ENCODE measurements at places on chromosomes 12 and 14. TPM values are rescaled to one million over a fixed set of nuclear protein-coding genes. Genes with fewer than 3 reads are reported as not detected.

The CLEC1B gene
- not detected for total RNA-seq

- no peaks in the 10 kb centered on the region for H3K36me3 ChIP-seq
- DNase-seq: no peak
- no peak overlapping the region for H3K4me3 ChIP-seq
- no peaks in the 10 kb centered on the region for H3K27me3 ChIP-seq
These were observed 1210.6 kb downstream of the TMEM121 start for GRCh38 chr14:106737021-106737420.

The KIF5A gene
- 0.08 TPM for total RNA-seq

DNA sequence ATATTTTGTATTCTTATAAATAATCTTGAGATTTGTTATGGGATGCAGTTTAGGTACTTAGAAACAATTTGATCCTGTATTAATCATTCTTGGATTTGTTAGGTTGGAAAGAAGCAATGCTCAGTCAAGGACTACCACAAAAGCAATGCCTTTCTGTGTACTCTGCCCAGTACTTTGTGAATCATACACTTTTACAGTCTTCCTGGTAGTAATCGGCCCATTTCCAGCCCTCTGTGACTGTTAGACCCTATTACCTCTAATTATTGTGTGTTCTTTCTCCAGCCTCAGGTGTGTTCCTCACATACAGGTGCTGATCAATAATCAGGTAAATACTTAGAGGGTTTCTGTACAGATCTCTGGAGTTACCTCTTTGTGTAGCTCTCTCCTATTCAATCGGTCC, 609.0 kb downstream of the KCNH5 start:
- no peak overlapping the region for H3K4me3 ChIP-seq
- H3K27ac ChIP-seq: no peak overlapping the region
- no peaks in the 10 kb centered on the region for H3K36me3 ChIP-seq
- DNase-seq: no peak
- no peaks in the 10 kb centered on the region for H3K4me1 ChIP-seq
- no peaks in the 10 kb centered on the region for H3K27me3 ChIP-seq

The GNG2 gene
- 8.1 TPM for total RNA-seq

DNA sequence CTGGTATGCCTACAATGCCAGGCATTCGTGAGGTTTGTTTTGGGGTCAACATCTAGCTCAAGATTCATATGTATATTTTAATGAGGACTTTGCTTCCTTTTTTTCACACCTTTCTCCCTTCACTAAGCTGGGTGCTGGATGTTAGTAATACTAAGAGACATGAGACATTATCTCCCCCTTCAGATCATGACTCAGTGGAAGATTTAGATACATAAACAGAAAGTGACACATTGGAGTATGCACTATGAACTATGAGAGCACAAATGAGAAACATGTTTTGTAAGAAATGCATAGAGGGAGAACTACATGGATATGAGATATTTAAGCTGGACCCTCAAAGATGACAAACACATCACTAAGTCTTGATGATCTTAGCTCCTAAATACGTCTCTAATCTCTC, 286.3 kb downstream of the RPAP3 start:
- H3K4me3 ChIP-seq: no peak overlapping the region
- no peak overlapping the region for H3K27ac ChIP-seq
- no peak for DNase-seq
- H3K27me3 ChIP-seq: no peaks in the 10 kb centered on the region

The GPRC5A gene
- total RNA-seq: 7.8 TPM
